ENCODE measurements at places on chromosomes 2 and 18.

- no peak for DNase-seq
Measured at GRCh38 chr2:185854885-185855284, 116.3 kb downstream of the FSIP2 start.

GRCh38 chr2:106020821-106021661 lies 173.1 kb downstream of the UXS1 start:
- DNase-seq, result no peak

- DNase-seq, result no peak
Measured at GRCh38 chr18:34730774-34731173, 20.7 kb downstream of the DTNA start.

DNA sequence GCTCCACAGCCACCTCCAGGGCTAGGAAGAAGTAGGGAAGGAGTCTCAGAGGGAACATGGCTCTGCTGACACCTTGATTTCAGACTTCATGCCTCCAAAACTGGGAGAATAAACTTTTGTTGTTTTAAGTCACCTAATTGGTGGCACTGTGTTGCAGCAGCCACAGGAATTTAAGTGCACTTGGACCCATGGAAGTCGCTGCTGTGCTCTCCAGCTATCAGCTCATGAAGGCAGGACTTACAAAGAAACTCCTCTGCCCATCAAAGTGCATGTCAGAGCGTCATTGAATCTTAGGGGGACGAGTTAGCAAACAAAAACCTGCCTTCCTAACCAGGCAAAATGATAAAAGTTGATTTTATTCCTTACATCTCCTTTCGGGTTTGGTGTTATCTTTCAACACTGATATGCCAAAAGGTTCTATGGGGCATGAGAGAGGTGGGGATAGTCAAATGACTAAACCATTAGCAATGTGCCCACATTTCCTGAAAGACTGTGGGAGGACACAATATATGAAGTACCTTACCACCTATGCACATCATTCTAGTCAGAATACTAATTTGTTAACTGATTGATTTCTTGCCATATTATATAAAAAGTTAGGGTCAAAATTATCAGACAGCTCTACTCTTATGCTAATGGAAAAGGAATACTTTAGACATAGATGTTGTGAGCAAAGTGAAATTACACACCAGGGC lies 235.8 kb upstream of the TNP1 start:
- no peak for DNase-seq

DNA sequence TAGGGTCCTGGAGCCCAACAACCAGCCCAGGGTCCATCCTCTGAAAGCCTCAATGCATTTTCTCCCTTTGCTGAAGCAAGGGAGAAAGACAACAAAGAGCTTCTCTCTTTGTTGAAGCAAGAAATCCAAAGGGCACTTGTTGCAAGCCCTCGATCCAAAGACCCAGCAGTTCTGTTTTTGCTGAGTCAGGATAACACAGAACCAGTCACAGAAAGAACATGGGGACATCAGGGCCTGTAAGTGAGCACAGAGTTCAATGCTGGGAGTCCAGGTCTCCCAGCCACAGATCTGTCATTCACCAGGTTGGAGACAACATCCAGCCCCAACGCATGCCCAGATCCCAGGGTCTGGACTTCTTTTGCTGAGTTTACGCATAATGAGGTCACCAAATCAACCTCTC lies 315.8 kb upstream of the KLHL29 start:
- no peak for DNase-seq

DNA sequence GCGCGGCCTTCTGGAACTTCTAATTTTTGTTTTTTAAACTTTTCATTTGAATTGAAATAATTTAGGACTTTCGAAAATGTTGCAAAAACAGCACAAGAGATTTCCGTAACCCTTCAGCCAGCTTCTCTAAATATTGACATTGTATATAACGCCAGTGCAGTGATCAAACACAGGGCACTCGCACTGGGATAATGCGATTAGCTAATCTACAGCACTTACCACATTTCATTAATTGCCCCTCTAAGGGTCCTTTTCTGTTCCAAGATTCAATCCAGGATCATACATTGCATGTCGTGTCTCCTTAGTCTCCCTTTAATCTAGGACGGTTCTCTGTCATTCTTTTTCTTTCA lies 343 bp upstream of the CD302 start:
- no peak for DNase-seq

DNA sequence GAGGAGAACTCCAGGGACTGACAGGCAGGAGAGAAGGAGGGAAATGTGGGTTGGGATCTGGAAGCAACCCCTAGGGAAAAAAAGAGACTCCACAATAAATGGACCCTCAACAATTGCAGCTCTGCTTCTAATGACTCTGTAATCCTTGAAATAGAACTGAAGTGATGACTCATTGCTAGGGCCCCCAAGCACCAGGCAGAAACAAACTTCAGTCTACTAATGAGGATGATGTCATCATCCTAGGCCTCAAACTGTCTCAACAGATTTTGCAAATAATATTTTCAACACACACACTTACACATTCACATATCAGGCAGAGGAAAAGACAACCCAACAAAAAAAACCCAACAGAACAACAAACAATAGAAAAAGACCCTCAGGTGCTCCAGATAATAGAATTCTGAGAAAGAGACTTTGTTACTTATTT lies 143.3 kb downstream of the HDAC4 start:
- no peak for DNase-seq

- DNase-seq, result no peak
Measured at GRCh38 chr2:36458106-36458505, 102.5 kb downstream of the CRIM1 start.

DNA sequence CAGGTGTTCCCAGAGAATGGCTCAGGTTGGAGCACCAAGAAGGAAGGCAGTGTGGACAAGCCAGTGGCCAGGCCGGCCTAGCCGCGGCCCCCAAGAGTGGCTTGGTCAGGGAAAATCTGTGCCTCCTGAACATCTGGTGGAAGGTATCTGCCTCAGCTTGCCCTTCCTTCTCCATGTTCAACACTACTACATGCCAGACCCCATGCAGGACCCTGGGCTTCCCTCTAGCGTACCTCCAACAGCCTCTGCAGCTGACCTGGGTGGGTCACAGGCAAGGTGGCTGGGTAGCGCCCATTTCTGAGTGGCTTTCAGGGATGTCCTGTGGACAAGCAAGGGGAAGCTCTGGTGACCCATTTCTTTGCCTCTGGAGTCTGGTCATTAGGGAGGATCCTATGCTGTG lies 7.7 kb downstream of the WNT10A start:
- DNase-seq, result no peak

- no peak for DNase-seq
Measured at GRCh38 chr2:86631846-86632485, 8.3 kb upstream of the RNF103 start.
